Stimulated activated CD8-positive, alpha-beta memory T cell treated with anti-CD3 and anti-CD28 coated beads, Interleukin-7, amount 100 ng/mL, for 1 hour (primary cell): ENCODE measurements at places on chromosomes 3 and 15.

- DNase-seq, result no peak
Measured at GRCh38 chr3:100789579-100789978, 80.3 kb downstream of the TFG start.

DNA sequence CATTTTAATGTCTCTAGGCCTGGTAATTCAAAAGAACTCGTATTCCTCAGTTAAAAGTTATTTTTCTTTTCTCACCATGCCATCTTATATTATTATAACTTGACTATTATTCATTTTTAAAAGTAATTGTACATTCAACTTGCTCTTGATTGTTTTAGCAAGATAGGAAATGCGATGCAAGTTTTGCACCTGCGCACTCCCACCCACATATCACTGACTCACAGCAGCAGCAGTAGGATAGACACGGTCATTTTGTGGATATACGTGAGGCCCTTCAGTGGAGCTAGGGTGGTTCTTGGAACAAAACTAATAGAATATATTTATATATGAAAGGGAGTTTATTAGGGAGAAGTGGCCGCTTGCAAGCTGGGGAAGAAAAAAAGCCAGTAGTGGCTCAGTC, 95.5 kb upstream of the UBE3A start:
- DNase-seq, result no peak

- no peak for DNase-seq
Measured at GRCh38 chr3:80232760-80233159, 465.0 kb upstream of the ROBO1 start.

DNA sequence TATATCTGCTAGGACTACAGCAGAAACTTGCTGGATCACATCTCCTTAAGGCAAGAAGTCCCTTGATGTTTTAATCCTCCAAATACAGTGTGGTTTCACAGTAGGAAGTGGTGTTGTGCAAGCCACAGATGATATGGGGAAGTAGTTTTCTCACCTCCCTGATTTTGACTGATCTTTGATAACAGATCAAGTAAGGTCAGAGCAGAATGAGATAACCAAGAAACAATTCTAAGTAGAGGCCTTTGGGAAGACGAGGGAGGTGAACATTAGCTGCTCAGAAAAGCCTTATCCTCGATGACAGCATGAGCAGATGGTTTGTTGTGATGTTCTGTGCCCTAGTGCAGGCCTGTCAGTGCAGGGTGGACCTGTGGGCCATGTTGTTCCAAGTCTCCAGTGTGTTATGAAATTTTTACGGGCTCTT, 61.3 kb downstream of the RIOX2 start:
- no peak for DNase-seq

GRCh38 chr15:93068581-93069199, 20.3 kb downstream of the RGMA start:
- no peak for DNase-seq

GRCh38 chr3:12891985-12892839, 50.8 kb upstream of the RPL32 start:
- no peak for DNase-seq

- DNase-seq, result no peak
Measured at GRCh38 chr3:9682096-9682495, 21.5 kb upstream of the CPNE9 start.

- no peak for DNase-seq
Measured at GRCh38 chr15:62977952-62978811, 64.4 kb upstream of the TPM1 start.

DNA sequence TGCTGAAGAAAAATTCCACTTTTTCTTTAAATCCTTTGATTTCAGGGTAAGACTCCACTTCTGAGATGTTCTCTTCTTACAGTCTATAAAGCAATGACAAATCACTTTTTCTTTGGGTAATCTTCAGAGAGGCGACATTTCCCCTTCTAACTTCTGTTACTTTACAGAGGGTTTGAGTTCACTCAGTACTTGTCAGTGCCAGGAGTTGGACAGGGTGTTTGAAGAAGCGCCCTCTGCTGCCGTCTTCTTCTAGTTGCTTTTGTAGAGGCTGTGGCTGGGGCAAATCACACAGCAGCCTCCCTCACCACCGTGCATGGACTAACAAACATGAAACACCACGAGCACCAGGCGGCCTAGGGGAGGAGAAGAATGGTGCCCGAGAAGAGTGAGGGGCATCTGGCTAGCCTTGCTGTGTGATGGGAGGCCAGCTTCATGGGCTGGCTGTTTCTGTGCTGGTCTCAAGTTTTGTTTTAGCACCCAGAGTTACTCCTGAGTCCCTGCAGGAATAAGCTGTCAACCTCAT, at the start of gene CD80:
CD80 (minus strand) TSS at position 174 of the 523 bp plus-strand sequence. CDS start 1,886 bp downstream, outside the sequence.
- no peak for DNase-seq
